ENCODE measurements at places on chromosomes 12 and 14. TPM values are rescaled to one million over a fixed set of nuclear protein-coding genes. Genes with fewer than 3 reads are reported as not detected.

MIP gene
- not detected for total RNA-seq

HAL gene
- total RNA-seq: 1.6 TPM

ZNF705A gene
- total RNA-seq: not detected

TAS2R9 gene
- total RNA-seq: not detected

OTX2 gene
- not detected for total RNA-seq
